ENCODE measurements at places on chromosomes 11 and 22. TPM values are rescaled to one million over a fixed set of nuclear protein-coding genes. Genes with fewer than 3 reads are reported as not detected.

GRCh38 chr22:29225422-29226090 is 19.9 kb downstream of the EMID1 start:
- ATAC-seq, result peak; percentile 77

DNA sequence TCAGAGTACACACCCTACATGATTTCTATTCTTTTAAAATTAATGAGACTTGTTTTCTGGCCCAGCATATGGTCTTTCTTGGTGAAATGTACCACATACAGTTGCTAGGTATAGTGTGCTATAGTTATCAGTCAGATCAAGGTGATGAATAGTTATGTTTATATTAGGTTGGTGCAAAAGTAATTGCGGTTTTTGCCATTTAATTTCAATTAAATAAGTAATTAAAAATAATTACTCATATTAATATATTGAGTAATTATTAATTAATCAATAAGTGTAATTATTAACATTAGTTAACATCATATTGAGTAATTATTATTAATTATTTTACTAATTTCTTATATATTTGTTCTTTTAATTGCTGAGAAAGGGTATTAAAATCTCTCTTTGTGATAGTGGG is 56.1 kb downstream of the MYEOV start:
- no peak for ATAC-seq

- ATAC-seq, result no peak
Measured at GRCh38 chr11:120102050-120102863, 35.7 kb downstream of the TRIM29 start.

DNA sequence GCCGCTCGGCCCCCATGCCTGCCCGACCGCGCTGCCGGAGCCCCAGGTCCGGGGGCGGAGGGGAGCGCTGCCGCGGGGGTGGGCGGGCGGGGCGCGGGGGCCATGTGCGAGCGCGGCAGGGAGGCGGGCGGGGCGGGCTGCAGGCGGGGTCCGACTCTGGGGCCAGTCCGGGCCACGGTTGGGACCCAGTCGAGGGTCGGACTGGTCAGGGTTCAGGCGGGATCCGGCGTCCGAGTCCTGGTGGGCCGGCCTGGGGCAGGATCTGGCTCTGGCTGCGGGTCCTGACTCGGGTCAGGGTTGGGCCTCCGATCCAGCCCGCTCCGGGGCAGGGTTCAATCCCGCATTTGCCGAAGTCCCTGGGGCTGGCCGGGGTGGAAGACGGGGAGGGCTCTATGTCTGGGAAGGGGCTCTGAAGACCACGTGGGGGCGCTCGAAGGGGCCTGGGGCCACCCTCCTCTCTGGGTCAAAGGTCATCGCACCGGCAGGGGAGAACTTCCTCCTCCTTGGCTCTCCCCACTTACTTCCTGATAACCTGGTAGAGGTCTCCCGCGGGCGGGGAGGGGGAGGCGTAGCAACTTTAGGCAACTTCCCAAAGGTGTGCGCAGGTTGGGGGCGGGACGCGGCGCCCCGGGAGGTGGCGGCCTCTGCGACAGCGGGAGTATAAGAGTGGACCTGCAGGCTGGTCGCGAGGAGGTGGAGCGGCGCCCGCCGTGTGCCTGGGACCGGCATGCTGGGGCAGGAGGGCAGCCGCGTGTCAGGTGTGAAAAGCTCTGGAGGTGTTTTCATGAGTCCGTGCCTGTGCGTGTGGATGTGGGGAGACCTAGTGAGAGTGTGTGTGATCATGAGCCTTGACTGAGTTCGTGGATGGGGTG is 603 bp downstream of the ESRRA start:
- ATAC-seq, result peak; percentile 10

GRCh38 chr11:62601122-62601371 is 618 bp downstream of the MTA2 start:
- ATAC-seq, result no peak

GRCh38 chr11:2569321-2569721 is 124.5 kb downstream of the KCNQ1 start:
- no peak for ATAC-seq

DNA sequence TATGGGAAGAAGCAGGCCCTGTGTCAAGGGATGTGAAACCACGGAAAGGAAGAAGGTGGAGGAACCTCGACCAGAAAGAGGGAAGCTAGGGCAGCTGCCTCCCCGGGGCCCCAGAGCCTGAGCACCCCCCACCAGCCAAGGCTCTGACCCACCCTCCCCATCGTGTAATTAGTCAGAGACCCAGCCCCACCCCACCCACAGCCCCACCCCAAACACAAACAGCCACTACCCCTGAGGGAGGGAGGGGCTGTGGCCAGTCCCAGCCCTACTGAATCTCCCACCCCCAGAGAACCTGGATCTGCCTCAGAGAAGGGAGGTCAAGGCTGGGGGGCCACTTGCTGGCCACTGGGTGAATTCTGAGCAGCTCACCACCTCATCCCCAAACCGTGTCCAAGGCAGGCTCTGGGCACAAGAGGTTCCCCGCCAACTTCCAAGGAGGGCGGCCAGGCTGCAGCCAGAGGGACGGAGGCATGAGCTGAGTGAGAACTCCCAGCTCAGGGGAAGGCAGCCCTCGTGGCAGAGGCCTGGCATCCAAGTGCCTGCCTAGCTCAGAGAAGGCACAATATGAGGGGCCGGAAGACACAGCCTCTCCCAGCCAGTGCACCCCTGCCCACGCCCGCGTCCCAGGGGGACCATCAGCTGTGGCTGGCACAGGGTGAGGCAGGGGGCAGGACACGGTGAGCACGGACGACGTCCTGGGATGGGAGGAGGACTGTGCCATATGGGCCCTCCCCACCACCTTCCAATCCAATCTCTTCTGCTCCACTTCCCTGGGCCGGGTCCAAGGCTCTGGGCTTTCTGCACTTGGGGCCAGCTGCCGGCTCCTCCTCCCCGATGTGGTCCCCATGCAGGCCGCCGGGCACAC is 2.7 kb downstream of the PLXNB2 start:
- ATAC-seq, result peak; percentile 3

- no peak for ATAC-seq
Measured at GRCh38 chr11:46015941-46016340, 93.5 kb downstream of the LARGE2 start.

DNA sequence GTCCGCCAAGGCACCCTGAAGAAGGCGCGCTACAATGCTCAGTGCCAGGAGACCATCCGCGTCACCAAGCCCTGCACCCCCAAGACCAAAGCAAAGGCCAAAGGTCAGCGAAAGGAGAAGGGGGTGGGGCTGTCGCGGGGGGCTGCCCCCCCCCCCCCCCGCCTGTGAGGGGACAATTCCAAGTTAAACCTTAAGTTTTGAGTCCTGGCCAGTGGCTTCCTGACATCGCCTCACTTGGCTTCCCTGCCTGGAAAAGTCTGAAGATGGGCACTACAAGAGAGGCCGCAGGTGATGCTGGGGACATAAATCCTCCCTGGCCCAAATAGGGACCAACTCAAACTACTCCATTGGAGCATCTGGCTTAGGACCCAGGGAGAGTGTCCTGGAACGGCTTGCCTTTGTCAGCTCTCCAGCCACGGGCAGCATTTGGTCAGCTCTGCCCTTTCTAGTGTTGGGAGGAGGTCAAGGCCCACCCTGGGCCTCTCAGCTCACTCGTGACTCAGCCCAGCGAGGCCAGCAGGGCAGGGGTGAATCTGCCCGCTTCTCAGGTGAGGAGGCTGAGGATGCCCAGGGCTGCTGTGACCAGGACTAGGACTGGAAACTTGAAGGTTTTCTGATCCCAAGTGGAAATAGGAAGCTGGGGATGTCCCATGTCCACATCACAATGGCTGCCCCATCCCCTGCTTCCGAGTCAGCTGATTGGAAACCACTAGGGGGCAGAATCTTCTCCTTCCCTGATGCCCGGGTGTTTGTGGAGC is 1.4 kb downstream of the MDK start:
- ATAC-seq, result no peak

DNA sequence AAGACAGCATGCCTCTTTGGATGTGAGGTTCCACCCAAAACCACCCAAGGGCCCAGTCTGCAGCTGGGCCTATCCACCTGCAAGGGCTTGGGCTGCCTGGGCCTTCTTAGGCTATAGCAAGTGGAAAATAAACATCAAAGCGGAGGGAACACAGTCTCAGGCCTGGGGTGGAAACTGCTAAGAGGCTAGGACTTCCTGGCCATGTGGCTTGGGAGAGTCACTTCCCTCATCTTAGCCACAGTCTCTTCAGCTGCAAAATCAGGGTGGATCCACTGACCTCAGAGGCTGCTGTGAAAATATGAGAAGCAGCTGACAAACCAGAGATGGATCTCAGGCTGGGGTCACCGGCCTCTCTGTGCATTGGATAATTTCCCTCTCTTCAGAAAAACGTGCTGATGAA is 30.6 kb upstream of the TFIP11 start:
- peak; percentile 93 for ATAC-seq

DNA sequence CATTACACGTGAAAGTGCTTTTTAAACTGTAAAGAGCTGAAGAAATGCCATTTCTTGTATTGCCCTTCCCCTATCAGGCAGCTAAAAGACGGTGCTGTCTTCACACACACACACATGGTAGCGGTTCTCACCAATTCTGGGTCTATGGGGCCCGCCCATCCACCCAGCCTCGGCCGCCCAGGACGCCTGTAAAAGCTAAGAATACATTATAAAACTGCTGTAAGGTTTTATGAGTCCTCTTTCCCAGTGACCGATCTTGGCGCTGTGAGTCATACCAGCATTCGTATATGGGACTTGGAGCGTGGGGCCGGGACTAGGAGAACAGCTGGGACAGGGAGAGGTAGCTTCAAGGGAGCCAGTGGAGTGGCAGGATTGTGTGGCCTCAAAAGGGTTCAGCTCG is 149.7 kb upstream of the CADM1 start:
- ATAC-seq, result no peak

DNA sequence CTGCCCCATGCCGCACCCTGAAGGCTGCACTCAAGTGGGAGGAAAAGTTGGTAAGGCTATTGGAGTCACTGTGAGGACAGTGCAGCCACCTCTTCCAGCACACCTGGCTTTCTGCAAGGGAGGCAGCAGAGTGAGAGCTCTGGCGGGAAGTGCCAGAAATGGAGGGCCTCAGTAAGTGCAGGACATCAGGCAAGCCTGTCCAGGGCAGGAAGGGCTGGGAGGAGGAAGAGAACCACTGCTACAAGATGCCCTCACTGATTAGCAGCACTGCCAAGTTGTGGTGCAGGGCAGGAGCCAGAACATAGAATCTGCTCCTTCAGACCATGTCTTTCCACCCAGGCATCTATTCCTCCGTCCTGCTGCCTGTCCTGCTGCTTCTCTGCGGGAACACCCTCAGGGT is 61.2 kb upstream of the CLTCL1 start:
- no peak for ATAC-seq

- no peak for ATAC-seq
Measured at GRCh38 chr22:46625113-46625842, 5.1 kb downstream of the GRAMD4 start.

DNA sequence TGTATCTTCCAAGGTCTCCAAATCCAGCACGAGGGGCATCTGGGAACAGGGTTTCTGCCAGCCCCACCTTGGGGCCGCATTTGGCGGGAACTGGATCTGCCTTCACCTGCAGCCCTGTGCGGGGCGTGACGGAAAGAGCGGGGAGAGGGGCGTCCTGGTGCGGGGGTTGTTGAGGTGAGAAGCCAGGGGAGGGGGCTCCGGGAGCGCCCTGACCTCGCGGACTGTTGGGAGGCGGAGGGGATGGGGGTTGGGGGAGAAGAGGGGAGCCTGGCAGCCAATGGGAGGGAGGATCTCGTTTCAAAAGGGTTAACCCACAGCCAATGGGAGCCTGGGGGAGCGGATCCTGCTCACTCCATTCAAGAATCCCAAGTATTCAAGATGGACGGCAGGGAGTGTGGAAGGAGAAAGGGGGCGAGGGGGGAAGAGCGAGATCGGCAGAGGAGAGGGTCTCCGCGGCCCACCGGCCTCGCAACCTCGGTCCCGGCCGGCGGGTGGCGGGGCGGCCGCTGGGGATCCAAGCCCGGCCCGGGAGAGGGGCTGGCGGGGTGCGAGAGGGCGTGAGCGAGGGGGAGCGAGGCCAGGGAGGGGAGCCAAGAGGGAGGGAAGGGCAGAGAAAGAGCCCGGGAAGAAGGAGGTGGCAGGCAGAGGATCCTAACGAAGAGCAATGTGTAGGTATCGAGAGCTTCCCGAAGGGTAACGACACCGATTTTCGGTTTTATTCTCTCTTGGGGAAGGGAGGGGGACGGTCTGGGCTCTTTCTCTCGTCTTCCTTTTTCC is 11.5 kb downstream of the YPEL4 start:
- peak; percentile 75 for ATAC-seq

DNA sequence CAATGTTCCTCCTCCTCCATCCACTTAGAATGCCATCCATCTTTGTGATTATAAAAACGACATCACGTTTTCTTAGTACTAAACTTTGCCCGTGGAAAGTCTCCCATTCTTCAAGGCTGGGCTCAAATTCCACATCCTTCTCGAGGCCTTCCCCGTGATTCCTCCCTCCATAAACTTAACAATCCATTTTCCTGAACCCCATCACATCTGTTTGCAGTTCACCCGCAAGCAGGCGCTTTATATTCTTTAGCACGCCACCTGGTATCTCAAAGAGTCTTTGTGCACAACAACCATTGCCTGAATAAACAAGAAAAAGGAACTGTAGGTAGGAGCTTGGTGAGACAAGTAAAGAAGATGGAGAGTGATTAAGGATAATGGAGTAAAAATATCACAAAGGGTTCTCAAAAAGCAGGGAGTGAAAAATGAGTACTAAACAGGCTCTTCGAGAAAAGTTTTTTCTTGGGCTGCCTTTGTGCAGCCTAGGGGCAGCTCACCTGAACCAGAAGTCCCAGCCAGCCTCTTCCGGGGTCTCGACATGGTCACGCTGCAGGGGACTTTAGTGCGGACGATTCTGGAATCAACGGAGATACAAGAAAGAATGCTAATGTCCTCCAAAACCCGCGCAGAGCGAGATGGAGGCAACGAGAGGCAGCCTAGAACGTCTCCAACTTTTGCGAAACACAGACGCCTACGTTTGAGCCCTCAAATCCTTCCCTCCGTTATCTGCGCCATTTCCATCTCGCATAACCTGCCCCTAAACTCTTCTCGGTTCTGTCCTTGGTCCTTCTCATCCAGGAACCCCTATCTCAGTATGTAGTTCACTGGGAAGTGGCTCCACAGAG is 585 bp downstream of the THYN1 start:
- ATAC-seq, result peak; percentile 51

DNA sequence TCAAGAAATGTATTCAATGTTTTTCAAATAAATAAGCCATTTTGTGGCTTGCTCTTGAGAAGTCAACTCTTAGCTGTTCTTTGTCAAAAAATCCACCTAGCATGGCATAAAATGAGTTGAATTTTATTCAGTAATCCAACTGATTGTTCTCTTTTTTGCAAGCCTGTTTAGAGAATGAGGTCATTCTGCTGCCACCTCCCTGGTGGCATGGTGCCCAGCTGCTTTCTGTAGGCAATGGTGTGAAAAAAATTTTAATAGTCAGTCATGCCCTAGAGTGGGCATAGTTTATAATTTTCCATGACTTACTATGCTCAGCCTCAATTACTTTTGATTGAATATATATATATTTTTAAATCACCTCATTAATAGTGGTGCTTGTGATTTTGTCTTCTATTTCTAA is 177.2 kb downstream of the INSC start:
- no peak for ATAC-seq

- no peak for ATAC-seq
Measured at GRCh38 chr11:67627812-67628624, 1.7 kb downstream of the NUDT8 start.

B4GALNT4 gene
- total RNA-seq, result 8.9 TPM

CASTOR1 gene
- total RNA-seq, result 9.4 TPM

DEAF1 gene
- total RNA-seq, result 54.9 TPM

SCARF2 gene
- total RNA-seq, result 6.0 TPM

ZNF215 gene
- total RNA-seq, result 2.8 TPM

ALDH3B2 gene
- 0.21 TPM for total RNA-seq

All from motor neuron (in vitro differentiated cells).